Activated CD4-positive, CD25-positive, alpha-beta regulatory T cell treated with anti-CD3 and anti-CD28 coated beads, Interleukin-2, amount 50 U/mL, for 24 hours (primary cell): ENCODE measurements at places on chromosomes 16 and 17.
A peak's percentile ranks its signal among the peaks of the same experiment; 100 is the strongest.

- no peak for ATAC-seq
Observed at GRCh38 chr16:85553436-85554113, 59.5 kb upstream of the GSE1 start.

DNA sequence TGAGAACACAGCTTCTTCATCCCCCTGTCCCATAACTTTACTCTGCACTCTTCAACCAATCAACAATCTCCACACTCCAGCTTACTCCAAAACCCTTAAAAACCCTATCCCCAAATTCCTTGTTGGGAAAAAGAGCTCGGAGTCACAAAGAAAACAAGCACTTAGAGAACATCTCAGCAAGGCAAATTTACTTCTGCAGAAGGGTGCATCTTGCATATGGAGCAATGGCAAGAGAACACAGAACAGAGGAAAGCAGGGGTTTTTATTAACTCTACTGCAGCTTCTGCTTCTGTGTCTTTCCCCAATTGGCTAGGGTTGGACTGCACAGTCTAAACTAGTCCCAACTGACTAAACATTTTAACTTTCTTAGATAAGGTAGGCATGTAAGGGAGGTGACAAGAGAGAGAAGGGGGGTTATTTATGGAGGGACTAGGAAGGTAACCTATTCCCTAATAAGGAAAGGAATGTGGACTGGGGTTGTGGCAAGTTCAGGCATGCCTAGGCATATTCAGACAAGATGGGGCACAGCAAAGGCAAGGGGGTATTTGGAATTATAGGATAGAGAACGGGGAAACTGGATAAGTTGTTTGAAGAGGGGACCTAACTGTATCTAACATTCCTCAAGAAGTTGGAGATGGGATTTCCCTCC lies 125.5 kb downstream of the CACNG3 start:
- no peak for ATAC-seq

GRCh38 chr17:10798332-10798749 lies 5.6 kb downstream of the TMEM238L start:
- no peak for ATAC-seq

DNA sequence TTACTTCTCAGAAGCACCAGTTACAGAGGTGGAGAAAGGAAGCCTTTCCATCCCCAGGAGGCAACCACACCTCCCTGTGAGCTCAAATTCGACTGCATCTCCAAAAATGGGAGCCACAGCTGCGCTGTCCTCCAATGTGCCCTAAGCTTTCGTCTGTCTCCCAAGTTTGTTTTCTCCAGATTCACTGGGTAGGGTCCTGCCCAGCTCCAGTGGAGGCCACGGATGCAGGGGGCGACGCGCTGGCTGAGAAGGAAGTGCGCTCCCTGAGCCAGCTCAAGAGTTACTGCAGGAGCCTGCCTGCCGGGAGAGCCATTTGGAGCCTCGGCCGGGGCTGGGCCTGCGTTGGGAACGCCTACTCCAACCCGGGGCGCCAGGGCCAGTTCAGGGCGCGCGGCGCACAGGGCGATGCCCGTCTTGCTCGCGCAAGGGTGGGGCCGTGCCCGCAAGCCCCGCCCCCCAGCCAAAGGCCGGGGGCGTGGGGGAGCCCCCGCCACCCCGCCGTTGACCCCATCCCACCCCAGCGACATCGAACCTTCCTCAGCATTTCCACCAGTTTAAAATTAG lies 19.5 kb downstream of the SIAH1 start:
- ATAC-seq = peak; percentile 95

- ATAC-seq = no peak
Observed at GRCh38 chr17:8013731-8014557, 11.5 kb downstream of the GUCY2D start.

DNA sequence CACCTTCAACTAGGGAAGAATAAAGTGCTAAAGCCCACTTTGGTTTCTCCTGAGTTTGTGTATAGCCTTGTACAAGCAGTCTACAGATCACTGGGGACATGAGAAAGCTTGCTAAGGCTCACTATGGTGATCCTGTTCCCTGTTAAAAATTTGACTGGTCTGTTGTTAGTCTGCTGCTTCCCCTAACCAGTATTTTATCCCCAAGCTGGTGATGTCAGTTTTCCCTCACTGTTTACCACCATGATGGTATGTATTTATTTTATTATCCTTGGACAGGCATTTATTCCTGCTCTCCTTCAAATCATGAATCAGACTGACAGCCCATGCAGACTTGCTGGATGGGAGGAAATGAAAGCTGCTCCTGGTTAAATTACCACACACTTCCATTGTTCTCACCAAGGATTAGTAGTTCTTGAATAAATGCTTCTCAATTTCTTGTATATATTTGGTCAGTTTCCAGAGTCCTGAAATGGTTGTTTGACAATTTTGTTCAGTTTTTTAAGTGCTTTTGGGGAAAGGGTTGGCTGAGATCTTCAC lies 99.6 kb downstream of the CA4 start:
- no peak for ATAC-seq

DNA sequence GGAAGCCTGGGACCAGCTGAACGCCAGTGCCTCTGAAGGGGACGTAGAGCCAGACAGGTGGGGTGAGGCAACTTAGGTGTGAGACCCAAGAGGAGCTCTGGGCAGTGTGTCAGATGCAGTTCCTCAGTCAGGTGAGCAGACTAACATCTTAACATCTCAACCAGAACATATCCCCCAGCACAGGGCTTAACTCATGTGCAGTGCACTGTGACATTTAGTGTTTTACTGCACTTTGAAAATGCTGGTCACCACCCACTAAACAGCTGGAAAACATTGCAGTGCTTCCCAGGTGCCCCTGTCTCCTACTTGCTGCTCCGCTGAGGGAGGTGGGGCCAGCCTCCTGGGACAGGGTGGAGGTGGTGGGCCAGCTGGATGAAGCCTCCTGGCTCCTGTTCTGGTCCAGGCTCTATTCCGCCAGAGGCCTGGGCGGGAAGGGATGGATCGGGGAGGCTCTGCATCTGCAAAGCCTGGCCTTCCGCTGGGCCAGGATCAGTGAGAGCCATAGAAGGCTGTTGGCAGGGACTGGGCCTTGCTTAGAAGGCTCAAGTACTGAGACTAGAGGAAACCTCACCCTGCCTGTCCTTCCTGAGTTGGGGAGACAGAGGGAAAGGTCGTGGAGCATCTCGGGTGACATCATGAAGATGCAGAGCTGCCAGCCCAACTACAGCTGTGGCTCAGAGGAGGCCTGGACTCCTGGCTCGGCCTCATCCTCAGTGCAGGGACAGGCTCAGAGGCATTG lies 7.9 kb upstream of the MRC2 start:
- ATAC-seq = no peak

- no peak for ATAC-seq
Observed at GRCh38 chr17:71188811-71189492, 931.9 kb upstream of the SOX9 start.

DNA sequence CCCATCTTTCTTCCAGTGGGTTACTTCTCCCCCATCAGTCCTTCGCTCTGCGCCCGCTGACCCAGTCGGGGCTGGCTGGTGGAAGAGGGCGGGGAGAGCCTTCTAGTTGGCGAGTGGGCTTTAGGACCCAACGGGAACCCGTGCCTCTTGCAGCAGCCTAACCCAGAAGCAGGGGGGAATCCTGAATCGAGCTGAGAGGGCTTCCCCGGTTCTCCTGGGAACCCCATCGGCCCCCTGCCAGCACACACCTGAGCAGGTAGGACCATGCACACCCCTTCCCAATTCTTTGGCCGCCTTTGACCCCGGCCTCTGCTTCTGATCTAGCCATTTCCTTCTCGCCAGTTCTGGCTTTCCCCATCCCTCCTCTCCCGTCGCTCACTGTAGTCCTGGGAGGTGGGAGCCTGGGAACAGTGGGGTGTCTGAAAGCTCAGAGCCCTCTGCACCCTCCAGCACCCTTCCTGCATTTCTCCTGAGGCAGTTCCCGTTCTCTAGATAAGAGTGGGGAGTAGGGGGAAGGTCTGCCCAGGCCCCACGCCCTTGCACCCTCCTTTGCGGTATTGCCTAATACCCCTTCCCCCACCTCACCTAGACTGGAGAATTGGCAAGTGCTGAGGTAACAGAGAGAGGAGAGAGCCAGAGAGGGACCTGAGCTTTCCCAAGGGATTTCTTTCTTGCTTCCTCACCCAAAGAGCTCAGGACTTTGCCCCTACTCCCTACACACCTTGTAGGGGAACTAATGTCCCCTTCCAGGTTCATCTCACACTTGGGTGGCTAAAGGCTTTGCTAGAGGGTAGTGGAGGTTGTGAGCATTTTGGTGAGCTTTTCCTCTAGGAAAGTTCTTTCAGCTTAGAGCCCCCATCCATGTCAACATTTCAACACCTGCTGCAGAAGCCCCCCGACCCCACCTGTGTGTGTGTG lies at the start of gene RARA:
RARA (plus strand) TSS at position 150 of the 918 bp plus-strand sequence. CDS start 22,039 bp downstream, outside the sequence.
- peak; percentile 27 for ATAC-seq

- no peak for ATAC-seq
Observed at GRCh38 chr16:54879681-54880080, 51.0 kb upstream of the IRX5 start.

DNA sequence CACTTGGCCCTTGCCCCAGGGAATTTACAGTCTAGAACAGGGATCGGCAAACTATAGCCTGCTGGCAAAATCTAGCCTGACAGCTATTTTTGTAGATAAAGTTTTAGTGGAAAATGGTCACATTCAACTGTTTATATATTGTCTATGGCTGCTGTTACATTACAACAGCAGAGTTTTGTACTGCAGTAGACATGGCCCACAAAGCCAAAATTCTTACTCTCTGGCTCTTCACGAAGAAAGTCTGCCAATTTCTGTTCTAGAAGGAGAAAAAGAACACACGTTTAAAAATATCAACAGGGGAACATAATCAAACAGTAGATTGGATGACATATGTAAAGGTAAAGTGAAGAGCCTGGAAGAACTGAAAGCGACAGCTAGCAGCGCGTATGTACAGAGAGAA lies 33.2 kb upstream of the CCDC182 start:
- ATAC-seq = no peak

DNA sequence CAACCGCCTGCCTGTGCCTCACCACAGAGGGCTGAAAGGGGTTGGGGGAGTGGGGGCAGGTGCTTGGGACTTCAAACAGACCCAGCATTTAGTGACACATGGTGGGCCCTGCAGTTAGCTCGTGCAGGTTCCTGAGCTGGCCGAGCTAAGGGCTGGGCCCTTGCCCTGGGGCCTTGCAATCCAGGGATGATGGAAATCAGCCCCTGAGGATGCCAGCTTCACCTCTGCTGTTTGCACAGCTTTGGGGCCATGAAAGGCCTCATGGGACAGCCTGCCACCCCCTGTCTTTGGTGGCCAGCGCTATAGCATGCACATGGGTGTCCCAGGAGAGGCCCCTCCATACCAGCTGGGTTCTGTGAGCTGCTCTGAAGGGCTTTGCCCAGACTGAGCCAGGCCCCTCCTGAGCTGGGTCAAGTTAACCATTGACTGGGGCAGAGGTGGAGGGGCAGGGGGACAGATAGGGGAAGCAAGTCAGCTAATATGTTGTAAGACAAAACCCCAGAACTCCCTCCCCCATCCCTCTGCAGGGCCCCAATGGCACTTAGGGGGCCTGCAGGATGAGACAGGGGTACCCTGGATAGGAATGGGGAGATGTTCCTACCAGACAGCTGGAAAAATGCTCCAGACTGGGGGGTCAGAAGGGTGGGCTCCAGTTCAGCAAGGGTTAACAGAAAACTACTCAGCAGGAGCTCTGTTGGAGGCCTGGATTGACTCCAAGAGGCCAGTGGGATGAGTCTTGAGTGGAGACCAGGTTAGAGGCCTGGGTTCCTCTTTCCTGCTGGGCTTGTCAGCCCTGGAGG lies 692 bp downstream of the PRR15L start:
- ATAC-seq = no peak

DNA sequence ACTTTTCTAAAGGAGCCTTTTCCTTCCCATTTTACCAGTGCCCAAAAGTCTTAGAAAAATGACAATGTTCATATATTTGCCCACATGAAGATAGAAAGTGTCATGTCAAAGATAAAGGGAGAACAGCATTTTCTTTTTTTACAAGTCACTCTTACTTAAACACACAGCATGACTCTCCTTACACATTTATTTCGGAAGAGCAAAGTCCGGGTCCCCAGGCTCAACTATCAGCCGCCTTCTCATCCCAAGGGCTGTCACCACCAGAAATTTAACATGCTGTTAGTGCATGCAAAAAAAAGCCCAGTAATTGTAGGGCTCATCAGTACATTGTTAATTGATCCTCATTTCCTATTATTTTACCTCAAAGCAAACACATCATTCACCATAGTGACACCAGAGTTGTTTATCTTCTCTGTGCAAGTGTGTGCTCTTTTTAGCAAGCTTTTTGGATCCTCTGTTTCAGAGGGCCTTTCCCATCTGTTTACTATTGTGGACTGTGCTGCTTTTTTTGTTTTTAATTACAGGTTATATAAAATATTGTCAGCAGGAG lies 560.3 kb downstream of the WWOX start:
- ATAC-seq = no peak

- no peak for ATAC-seq
Observed at GRCh38 chr17:77471984-77472461, 331.3 kb downstream of the SEC14L1 start.

DNA sequence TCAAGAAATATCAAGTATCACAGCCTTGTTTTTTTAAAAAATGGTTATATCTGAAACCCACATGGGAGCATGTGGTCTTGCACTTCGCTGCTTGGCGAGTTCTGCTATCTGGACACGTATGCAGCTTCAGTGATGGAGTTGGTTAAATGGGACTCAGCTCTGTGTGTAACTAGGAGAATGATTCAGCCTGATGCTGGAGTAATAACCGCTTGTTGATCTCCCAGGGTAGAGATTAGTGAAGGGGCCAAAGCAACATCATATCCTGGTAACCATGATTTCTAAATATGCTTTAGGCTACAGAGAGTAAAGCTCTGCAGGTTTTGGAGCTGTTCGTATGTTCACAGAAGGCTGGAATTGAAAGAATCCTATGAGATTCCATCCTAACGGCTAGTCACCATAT lies 63.2 kb downstream of the IQCK start:
- ATAC-seq = no peak

GRCh38 chr16:78817200-78817739 lies 717.8 kb downstream of the WWOX start:
- no peak for ATAC-seq

DNA sequence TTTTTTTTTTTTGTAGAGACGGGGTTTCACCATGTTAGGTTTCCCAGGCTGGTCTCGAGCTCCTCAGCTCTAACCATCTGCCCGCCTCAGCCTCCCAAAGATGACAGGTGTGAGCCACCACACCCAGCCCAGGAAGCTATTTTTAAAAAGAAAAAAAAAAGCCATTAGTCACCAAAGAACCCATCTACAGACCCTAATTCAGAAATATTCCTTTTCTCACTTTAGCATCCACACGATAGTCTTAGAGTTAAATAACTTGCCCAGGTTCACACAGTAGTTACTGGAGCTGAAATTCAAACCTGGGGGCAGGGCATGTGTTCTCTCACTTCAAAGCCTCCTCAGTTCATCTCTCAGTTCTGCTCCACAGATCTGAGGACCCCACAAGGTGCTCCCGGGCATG lies 70.3 kb upstream of the NOL11 start:
- no peak for ATAC-seq
